ENCODE measurements at places on chromosomes 16 and 17.

DNA sequence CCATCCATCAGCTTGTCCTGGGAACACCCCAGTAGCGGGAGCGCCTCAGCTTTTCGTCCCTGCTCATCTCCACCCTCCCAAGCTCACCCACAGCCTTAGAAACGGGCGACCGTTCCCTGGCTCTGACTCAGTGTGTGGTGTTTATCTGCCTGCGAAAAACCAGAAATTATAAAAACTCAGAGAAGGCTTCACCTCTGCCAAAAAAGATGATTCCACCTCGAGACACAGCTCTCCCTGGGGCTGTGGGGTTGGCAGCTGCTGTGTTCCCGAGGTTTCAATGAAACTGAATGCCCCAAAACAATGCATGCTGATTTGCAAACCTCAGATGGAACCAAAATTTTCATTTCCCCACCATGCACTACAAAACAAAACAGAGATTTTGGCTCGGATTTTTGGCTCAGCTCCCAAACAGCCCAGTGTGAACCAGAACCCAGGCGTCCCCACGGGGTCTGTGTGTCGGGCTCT is 62.4 kb upstream of the MED9 start:
- DNase-seq: no peak

DNA sequence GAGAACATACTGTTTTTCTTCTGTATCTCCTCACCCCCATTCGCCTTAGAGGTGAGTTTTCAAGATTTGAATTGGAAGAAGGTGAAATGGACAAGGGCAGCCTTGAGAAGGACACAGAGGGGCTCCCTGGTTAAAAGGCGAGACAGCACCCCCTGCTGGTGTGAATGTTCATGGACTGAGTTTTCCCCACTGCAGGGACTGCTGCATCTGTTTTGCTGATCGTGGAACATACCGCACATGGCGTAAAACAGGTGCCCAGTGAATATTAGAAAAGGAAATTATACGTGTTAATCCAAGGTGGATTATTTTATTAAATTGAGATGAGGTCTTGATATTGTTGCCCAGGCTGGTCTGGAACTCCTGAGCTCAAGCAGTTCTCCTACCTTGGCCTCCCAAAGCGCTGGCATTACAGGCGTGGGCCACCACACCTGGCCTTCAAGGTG is 54.5 kb downstream of the NDE1 start:
- no peak for DNase-seq

DNA sequence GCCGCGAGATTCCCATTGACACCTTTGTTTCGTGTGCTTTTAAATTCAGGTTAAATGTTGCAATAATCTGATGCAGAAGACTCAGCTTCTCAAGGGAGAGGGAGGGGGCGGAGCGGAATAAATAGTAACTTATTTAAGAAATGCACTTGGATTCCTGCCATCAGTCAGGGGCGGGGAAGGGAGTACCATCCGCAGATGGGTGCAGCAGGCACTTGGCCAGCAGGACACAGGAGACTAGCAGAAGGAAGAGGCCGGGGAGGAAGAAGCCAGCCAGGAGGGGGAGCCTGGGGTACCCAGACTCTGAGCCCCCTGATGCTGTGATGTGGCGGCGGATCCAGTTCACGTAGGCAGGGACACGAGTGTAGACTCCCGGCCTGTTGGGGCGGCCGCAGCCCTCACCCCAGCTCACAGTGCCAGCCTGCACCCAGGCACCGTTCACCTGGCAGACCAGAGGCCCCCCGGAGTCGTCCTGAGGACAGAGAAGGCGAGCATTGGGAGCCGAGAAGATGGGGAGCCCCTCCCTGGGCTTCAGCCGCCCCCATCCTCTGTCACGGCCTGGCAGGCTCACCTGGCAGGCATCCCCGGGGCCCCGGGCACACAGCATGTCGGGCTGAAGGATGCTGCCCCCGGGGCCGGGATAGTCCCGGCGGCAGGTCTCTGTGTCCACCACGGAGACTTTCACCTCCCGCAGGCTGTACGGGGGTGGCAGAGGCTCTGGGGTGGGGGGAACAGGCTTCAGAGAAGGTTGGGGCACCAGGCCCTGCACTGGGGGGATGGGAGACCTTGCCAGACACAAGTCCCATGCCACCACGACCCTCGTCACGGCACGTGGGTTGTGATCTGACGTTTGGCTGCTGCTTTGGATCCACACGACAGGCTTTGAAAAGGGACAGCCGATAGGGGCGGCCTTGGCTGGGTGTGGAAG is 3.2 kb downstream of the TPSG1 start:
- DNase-seq: no peak

DNA sequence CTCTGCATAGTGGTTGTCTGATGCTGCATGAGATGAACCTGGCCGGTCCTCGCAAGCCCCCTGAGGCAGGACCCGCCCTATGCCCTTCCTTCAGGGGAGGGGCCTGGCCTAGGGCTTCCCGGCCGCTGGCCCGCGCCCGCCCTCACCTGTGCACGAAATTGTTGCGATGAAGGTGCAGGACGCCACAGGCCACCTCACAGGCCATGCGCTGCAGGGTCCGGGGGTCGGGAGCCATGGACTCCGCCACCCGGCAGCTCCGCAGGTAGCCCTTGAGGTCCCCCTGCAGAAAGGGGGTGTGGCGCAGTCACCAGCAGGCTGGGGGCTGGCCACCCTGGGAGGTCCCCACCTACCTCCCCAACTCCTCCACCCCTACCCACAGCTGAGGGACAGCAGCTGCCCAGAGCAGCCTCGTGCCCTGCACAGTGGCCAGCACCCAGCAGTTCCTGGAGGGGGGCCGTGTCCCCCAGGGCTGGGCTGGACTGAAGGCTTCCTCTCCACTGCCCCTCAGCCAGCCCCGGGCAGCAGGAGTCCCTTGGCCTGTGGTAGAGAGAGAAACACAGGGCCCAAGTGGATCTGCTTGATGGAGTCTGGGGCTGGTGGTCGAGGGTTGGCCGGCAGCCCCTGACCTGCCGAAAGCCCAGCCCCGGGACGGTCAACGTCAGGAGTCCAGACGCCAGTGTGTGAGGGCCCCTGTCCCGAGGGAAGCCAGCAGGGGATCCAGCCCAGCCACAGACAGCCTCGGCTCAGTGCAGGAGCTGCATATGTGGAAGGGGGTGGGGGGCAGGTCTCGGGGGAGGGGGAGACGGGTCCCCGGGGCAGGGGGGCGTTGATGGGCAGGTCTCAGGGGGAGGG is 38.8 kb upstream of the PVALEF start:
- DNase-seq: no peak

GRCh38 chr17:5706577-5707210 is 122.4 kb upstream of the NLRP1 start:
- no peak for DNase-seq

GRCh38 chr16:81708266-81709015 is 70.7 kb upstream of the PLCG2 start:
- DNase-seq: no peak

- DNase-seq: no peak
Measured at GRCh38 chr17:73302189-73302588, 9.6 kb downstream of the CDC42EP4 start.

DNA sequence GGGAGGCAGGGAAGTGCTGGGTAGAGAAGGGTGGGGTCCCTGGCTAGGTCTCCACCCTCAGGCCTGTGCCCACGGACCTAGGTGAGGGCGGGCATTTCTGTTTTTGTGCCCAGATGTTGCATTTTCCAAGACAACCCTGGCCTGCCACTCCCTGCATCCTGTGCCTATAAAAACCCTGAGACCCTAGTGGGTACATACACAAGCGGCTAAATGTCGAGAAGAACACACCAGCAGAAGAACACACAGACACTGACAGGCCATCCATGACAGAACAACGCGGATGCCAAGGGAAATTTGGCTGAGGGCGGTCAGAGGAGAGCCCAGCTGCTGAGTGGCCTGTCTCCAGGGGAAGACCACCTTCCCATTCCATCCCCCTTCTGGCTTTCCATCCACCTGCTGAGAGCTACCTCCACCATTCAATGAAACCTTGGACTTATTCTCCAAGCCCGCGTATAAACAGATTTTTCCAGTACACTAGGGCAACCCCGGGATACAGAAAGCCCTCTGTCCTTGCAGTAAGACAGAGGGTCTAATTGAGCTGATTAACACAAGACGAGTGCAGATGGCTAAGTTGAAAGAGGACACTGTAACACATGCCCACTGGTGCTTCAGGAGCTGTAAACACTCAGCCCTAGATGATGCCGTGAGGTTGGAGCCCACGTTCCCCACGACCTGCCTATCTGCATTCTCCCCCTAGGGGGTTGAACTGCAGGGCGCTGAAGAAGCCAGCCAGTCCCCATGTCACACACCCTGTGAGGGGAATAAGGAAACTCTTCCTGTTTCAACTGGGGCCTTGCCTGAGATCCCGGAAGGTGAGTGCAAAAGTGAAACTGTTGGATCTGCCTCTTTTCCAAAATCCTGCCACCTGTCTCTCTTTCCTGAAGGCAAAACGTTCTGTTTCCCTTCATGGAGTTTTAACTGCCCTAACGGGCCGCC is 147.2 kb upstream of the COX10 start:
- no peak for DNase-seq

GRCh38 chr17:57451643-57452042 is 195.3 kb downstream of the MSI2 start:
- DNase-seq: no peak

DNA sequence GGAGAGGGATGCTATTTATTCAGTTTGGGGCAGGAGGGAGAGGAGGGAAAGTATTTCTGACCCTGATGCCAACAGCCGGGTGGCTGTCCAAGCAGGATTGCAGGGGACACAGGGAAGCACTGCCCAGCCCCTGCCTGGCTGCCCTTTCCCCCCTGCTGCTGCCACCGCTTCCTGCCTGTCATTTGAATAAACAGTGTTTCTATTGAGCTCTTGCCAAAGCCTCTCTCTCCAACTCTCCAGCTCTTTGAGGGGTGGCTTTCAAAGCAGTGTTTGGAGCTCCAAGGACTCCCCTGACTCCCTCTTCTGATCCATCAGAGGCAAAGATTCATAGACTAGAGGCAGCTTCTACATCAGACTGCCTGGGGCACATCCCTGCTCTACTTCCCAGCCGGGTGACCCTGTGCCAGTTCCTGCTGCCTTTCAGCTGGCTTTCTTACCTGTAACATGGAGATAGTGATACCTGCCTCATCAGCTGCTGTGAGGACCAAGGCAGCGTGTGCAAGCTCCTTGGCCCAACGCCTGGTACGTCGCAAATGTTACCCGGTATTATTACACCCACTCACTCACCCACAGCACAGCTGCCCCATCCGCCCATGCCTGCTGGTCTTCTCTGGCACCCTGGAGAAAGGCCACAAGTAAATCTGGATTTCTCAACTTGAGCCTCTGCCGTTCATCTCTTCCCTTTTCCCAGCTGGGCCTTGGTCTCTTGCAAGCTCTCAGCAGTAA is 9.5 kb downstream of the PROCA1 start:
- DNase-seq: no peak

DNA sequence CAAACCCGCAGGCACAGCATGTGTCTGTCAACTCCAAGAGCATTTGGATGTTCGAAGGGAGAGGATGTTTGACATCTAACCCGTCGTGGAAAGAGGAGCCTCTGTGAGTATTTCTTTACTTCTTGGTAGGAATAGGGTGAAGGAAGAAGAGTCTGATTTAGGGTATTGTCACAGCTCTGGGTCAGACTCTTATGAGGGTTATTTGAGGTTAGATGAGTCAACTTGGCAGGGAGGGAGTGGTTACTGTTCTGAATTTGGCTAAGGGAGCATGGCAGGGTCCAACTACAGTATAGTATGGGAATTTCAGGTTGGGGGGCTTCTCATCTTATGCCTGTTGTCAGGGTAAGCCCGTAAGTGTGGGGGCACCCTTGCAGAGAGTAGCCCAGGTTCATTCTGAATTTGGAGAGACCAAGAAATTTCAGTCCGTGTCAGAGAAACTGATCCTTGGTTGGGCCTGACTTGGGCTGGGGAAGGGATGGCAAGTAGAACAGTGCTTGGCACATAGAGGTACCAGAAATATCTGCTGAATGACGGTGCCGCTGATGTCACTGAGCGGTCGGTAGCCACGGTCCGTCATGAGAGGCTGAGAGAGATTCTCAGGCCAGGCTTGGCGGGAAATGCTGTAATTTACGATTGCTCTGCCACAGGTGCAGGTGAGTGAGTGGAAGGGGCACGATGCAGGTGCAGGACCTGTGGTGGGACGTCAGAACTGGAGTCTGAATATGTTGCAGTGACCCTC is 43.2 kb downstream of the MYH3 start:
- DNase-seq: no peak

DNA sequence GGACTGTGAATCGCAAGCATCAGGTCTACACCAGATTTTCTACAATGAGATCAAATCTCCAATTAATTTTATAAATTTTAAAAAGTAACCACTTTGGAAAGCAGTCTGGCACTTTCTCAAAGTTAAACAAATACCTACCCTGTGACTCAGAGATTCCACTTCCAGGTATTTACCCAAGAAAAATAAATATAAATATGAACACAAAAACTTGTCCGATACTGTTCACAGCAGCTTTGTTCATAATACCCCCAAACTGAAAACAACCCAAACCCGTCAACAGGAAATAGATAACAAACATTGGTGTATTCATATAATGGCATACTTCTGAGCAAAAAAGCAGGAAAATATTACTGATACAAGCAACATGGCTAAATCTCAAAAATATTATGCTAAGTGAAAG is 12.1 kb downstream of the ZDHHC7 start:
- no peak for DNase-seq

DNA sequence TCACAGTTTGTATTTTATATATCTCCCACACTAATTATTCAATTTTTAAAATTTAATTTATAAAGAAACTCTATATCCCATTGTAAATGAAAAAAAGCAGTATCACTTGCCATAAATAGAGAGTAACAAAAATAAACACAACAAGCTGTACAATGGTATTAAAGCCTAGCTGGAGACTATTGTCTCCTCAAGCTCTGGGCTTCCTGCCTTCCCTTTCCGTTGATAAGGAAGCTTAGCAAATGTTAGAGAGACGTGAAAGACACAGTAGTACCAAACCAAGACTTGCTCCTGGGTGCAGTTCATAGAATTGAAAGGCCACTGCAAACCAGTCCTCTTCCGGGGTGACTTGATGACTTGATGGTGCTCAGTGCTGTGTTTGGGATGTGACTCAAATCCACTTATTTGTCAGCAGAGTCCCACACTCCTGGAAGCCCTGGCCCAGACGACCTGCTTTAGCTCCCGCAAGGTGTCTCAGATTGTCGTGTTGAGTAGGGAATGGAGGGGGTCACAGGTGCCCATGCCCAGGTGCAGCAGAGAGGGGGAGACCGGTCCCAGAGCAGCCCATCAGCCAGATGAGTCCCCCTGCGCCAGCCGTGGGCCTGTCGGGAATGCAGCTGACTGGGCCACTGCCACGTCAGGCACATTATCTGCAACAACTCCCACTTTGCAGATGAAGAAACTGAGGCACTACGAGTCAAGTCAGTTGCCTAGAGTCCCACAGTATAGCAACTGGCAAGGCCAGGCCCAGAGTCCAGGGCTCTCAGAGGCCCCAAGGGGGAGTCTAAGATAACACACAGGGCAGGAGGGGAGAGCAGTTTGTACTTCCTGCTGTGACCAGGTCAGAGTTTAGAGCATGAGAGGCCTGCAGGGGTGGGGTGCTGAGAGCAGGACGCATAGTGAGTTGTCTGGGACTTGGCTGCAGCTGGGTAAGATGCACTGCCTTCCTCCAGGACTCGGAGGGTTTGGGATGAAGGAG is 40.5 kb downstream of the PSME3IP1 start:
- no peak for DNase-seq

- DNase-seq: no peak
Measured at GRCh38 chr17:75777296-75777922, 7.2 kb upstream of the UNK start.

Measured in NCI-H1417 treated with DMSO at 0.1 percent for 48 hours (cell line).